ENCODE measurements at places on chromosomes 7 and 10.

DNA sequence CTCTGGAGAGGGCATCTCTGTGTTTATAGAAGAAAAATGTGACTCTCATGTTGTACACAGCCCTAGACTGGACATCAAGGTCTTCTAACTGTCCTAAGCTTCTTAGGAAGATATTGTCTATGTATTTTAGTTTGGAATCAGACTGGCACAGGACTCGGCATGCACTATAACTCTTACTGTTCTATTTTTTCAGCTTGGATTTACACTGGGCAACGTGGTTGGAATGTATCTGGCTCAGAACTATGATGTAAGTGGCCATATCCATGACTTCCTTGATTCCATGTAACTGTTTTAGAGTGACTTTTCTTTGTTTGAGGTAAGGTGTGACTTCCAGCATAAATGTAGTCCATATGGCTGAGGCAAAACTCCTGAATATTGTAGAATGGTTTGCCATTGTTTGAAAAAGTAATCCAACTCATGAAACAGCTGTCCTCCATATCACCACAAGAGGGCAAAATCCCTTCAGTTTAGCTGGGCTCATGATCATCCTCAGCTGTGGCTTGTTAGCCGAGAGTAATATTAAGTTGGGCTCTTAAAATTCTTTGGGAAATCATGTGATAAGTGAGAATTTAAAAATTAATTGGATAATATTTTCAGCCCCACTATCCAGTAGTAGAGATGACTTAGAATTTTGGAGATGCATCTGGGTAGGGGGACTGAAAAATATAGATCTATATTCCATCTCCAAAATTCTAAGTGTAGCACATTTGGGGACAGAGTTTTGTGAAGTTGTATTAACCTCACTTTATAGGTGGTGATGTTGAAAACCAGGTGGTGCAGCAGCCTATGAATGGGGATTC lies 10.4 kb downstream of the STMP1 start:
- no peak for DNase-seq

DNA sequence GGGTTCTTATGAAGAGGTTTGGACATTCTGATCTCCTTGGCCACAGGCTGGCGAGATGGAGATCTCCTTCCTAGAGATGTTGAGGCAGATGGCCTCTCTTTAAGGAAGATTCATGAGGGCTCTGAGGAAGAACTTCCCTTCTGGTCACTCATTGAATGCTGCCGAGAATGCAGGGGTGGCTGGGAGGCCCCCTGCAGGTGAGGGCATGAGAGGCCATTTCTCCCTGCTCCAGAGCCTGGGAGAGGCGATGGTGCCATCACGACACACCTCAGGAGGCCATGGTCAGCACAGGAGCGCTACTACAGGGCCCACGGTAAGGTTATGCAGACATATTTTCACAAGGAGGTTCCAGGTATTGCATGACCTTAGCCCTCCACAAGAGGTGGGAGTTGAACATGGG lies 40.2 kb downstream of the CXCL12 start:
- no peak for DNase-seq

GRCh38 chr7:28246921-28247461 lies 66.4 kb upstream of the JAZF1 start:
- DNase-seq, result no peak

DNA sequence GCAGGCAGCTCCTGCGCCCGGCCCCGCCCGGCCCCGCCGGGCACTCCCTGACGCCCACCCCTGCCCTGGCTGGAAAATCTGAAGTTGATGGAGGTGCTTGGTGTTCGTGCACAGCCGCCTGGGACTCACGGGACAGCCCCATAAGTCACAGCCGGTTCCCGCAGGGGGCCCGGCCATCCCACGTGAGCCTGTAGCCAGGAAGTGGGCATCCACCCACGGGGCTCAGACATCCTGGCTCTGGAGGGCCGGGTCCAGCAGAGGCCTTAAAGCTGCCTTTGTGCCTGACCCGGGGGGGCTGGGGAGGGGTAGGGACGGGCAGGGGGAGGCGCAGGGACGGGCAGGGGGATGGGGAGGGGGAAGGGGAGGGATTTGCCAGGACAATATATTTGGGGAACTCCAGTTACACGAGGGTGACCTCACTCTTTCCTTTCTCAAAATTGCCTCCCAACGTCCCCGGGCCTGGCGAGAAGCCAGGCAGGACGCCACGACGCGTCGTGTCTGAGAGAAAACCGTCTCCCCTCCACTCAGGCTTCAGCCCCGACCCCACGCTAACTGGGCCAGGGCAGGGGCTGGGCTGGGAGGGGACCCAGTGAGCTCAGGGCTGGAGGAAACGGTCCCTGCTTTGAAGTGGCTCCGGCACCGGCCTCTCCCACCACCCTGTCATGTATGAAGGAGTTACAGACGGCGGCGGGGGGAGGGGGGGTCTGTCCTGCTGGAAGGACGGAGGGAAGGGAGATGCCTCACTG lies 82.1 kb upstream of the PDGFA start:
- peak; percentile 81 for DNase-seq

- DNase-seq, result no peak
These were observed 36.8 kb downstream of the ACBD5 start for GRCh38 chr10:27203806-27204205.

GRCh38 chr7:148807436-148807835 lies 76.7 kb downstream of the EZH2 start:
- no peak for DNase-seq

GRCh38 chr7:41312235-41312634 lies 390.7 kb downstream of the INHBA start:
- DNase-seq, result no peak

GRCh38 chr10:23035569-23035968 lies 59.8 kb upstream of the MSRB2 start:
- no peak for DNase-seq

DNA sequence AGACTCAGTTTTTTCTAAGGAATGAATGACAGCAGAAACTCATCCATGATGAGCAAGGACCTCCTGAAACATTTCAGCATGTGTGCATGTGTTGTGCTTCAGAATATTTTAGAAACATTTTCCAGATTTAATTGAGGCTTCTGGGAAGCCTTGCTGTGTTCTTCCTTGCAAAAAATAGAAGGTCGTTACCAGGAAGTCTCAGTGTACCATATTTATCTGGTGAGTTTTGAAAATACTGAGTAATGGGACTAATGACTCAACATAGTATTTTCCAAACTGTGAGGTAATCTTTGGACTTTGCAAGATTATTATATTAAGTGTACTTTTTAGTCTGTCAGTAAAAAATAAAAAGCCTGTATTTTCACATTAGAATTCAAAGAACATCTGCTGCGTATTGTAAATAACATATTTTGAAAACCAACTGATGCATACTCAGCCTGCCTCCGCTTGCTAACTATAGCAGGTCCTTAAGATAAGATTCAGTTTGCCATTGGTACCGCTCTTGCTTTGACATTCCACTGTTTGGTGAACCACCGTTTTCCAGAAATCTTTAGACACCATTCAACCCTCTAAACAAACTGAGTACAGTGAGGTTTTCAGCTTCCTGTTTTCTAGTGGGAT lies 739.6 kb upstream of the GALNT17 start:
- no peak for DNase-seq

DNA sequence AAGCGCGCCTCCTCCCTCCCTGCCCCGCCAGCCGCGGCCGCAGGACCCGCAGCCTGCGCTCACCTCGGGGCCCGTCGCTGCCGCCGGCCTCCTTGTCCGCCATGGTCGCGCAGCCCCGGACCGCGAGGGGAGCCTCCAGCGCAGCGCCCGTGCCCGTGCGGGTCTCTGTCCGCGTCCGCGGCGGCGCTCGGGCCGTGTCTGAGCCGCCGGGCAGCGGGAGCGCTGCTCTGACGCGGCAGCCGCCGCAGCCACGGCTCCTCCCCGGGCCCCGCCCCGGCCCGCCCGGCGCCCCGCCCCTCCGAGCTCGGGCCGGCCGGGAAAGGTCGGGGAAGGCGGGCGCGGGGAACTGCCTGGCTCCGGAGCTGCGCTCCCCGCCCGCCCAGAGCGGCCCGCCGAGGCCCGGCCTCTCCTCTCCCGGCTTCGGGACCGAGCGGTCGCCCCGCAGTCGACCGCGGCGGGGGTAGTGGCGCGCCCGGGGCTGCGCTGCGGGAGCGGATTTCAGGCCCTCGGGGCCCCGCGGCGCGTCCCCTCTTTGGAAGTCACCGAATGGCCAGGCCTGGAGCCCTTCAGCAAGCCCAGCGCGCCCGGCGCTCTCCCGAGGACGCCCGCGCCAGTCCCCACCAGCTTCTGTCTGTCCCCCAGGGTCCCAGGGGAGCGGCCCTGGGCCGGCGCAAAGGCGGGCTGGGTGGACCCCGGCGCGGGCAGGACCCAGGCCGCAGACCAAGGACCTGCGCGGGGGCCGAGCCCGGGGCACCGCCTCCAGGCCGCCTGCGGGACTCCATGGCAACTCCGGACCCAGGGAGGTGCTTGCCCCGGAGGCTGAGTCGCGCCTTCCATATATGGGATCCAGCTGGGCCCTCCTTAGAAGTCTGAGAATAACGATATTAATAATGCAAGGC lies at the start of gene HSPA12A:
Gene HSPA12A (minus strand): TSS at position 200 of the 899 bp plus-strand sequence. CDS start 97 bp downstream, at position 103.
- peak; percentile 33 for DNase-seq

DNA sequence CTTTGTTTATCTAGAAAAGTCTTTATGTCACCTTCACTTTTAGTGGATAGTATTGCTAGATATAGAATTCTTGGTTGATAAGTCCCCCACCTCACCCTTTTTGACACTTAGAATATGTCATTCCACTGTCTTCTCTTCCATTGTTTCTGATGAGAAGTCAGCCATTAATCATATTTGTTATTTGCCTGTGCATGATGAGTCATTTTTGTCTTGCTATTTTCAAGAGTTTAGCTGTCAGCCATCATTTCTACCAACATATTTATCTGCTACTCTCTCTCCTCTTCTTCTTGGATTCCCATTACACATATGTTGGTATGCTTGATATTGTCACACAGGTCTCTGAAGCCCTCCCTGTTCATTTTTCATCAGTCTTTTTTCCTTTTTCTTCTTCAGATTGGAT lies 160.8 kb upstream of the TCF7L2 start:
- DNase-seq, result no peak

DNA sequence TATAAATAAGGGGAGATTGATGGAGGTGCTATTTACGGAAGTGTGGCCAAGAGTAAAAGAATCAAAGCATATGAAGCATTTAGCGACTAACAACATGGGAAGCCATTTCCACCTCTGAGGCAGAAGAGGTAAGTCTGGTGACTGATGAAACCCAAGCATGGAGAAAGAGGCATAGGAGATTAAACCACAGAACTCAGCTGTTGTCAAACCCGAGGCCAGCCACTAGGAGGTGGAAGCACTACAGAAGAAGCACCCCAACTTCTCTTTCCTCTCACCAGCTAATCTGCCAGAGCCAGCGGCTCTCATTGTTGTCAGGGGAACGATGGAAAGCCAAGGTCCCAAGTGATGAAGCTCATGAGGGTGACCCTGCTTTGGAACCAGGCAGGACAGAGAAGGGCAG lies 19.6 kb upstream of the CNTNAP2 start:
- DNase-seq, result no peak

- DNase-seq, result no peak
These were observed 9.2 kb upstream of the ZNF22 start for GRCh38 chr10:44991571-44991970.

- no peak for DNase-seq
These were observed 14.9 kb downstream of the TNRC18 start for GRCh38 chr7:5408777-5409176.

- no peak for DNase-seq
These were observed 20.1 kb downstream of the EPC1 start for GRCh38 chr10:32326680-32327363.

- peak; percentile 54 for DNase-seq
These were observed 842 bp downstream of the ZNF22 start for GRCh38 chr10:45001381-45002148.

DNA sequence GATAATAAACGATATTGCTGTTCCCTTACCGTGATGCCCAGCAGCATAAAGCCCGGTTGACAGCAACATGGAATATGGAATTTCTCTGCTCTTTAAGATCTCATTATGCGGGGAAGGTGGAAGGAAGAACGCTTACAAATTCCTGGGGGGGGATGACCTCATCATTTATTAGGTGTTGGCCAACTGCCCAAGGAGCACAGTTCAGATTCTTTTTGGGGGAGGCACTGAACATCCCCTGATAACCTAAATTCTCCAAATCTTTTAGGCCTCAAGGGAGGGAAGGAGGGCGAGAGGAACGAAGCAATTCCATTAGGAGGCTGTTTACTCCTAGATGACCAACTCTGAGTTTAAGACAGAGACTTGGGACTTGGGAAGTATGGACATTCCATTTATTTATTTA lies 5.2 kb upstream of the COL26A1 start:
- DNase-seq, result no peak

DNA sequence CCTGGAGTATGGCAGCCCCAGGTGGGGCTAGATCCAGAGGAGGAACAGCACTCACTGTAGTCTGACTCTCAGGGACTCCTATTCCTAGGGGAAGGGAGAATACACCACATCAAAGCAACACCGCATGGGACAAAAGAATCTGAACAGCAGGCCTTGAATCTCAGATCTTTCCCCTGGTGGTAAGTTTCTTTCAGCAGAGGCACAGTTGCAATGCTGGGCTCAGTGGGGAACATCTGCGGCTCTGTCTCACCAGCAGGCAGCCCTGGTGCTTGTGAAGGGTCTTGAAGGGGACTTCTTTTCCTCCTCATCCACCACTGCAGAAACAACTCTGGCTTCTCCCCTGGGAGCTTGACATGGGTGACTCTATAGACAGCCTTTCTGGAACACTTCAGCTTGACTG lies 111.2 kb upstream of the ARHGAP21 start:
- no peak for DNase-seq

- DNase-seq, result peak; percentile 83
These were observed 36.6 kb downstream of the SRPK2 start for GRCh38 chr7:105352018-105352612.

DNA sequence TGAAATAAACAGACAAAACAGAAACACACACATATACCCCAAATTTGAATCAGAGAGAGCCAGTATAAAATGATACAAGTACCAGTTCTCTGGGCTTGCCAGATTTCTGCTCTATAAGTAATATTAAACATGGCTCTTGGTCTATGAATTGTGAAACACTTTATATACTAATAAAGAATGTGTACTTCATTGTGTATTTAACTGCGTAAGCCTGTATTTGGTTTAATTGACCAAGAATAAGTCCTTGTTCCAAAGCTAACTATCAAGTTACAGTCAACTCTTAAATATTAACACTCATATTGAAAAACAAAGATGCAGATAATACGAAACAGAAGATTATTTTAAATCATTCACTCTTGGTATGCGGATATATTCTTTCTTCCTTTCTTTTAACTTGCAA lies 8.7 kb downstream of the FGFR2 start:
- DNase-seq, result no peak

GRCh38 chr10:28810057-28810870 lies 132.9 kb downstream of the BAMBI start:
- no peak for DNase-seq

GRCh38 chr7:106772655-106773108 lies 92.4 kb upstream of the PIK3CG start:
- no peak for DNase-seq

GRCh38 chr10:24313283-24313682 lies 104.3 kb downstream of the KIAA1217 start:
- DNase-seq, result no peak

- DNase-seq, result no peak
These were observed 281.5 kb upstream of the LYZL1 start for GRCh38 chr10:29007370-29007747.

- DNase-seq, result no peak
These were observed 752 bp downstream of the THSD7A start for GRCh38 chr7:11831156-11831735.

Data from immature natural killer cell (primary cell).